Stimulated activated CD8-positive, alpha-beta memory T cell treated with anti-CD3 and anti-CD28 coated beads, Interleukin-2, amount 100 ng/mL, for 48 hours (primary cell): ENCODE measurements at places on chromosomes 12 and 14.
A peak's percentile ranks its signal among the peaks of the same experiment; 100 is the strongest.

GRCh38 chr12:5206401-5207175 is 162.9 kb downstream of the KCNA5 start:
- no peak for DNase-seq

DNA sequence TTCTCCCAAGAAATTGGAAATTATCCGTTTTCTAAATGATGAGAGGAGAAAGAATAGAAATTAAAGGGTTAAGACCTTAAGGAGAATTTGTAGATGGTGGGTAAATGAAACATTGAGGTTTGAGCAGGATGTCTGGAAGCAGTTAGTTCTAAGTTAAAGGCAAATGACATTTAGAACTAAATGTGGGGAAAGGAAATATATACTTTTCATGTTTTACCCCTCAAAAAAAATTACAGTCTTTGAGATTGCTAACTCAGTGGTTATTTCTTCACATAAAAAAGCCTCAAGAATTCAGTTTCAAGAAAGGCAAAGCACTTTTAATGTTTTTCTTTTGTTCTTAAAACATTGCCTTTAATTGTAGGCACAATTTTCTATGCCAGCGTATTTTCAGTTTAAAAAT is 114.0 kb downstream of the PLEKHA5 start:
- no peak for DNase-seq

DNA sequence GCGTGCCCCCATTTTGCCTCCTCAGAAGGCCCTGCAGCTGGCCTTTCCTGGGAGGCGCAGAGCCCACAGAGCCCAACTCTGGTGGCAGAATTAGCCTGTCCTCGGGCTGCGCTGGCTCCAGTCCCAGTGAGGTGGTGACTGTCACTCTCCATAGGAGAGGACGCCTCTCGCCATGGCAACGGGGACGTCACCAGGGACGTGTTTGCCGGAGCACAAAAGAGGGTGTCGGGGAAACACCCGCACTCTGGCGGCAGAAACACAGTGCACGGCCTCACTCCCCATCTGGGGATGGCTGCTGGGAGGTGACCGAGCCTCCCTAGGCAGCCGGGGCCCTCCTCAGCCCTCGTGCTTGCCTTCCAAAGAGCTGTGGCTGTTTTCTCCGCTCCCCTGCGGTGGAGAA is 50.2 kb upstream of the NCOR2 start:
- no peak for DNase-seq

- no peak for DNase-seq
Measured at GRCh38 chr12:16349131-16349460, 1.7 kb downstream of the MGST1 start.

DNA sequence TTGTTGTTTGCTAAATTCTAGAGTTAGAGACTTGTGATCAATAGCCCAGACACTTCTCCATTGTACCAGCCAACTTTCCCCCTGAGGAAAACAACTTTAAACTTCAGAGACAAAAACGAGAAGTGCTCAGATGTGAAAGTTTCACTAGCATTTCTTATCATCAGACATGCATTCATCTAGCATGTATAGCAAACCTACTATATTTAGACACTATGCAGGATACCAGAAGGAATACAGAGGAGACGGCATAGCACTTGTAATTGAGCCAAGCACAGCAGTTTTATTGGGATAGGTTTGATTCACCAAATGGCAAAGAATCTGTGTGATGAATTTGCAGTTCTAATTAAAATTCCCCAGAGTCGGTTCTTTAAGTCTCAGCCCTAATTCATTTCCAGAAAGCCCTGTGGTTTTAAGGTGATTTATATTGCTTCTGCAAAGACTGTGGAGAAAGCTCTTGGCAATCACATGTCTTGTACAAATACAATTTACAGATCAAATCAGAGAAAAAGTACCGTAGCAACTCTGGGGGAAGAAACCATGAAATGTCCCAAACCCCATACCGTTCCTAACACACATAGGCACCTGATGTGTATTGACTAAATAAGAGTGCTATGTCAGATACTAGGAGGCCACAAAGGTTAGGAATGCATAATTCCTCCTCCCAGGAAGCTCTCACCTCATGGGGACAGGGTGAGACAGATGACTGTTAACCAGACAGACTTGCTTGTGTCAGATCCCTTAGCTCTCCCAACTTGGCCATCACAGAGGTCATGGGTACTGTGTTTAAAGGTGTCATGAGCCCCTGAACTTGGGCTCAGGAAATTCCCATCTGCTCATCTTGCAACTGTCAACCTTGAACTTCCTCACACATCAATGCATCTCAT is 69.6 kb upstream of the KRAS start:
- no peak for DNase-seq

- DNase-seq: no peak
Measured at GRCh38 chr14:33880330-33880729, 70.5 kb downstream of the EGLN3 start.

DNA sequence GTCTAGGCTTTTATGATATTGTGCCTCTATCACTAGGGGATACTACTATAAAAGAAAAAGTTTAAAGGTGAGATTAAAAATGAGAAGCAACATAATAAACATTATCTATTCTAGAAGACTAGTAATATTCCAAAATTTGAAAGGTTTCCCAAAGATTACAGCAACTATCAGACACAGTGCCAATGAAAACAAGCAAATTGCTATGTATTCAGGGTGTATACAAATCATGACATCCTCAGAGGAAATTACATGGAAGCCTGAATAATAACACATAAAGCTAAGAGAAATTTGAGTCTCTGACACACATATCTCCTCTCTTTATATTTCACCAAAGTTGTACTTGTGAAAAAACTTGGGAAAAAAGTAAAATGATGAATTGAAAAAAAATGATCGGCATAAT is 327.0 kb downstream of the SEC23A start:
- no peak for DNase-seq

DNA sequence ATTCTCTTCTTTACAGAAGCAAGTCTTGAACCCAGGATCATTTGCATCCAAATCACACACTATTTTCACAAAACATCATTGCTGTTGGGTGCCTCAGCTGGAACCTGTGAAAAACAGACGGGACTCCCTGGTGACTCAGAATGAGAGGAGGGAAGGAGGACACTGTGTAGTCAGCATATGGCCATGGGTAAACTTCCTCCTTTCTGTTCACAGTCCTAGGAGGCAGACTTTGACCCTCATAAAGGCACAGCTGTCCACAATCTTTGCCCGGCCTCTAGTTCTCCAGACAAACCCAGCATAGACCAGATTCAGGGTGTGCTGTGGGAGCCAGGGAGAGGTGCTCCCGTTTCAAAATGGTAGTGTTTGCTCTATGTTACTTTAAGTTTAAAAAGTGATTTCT is 62.0 kb downstream of the DYRK2 start:
- DNase-seq: no peak

DNA sequence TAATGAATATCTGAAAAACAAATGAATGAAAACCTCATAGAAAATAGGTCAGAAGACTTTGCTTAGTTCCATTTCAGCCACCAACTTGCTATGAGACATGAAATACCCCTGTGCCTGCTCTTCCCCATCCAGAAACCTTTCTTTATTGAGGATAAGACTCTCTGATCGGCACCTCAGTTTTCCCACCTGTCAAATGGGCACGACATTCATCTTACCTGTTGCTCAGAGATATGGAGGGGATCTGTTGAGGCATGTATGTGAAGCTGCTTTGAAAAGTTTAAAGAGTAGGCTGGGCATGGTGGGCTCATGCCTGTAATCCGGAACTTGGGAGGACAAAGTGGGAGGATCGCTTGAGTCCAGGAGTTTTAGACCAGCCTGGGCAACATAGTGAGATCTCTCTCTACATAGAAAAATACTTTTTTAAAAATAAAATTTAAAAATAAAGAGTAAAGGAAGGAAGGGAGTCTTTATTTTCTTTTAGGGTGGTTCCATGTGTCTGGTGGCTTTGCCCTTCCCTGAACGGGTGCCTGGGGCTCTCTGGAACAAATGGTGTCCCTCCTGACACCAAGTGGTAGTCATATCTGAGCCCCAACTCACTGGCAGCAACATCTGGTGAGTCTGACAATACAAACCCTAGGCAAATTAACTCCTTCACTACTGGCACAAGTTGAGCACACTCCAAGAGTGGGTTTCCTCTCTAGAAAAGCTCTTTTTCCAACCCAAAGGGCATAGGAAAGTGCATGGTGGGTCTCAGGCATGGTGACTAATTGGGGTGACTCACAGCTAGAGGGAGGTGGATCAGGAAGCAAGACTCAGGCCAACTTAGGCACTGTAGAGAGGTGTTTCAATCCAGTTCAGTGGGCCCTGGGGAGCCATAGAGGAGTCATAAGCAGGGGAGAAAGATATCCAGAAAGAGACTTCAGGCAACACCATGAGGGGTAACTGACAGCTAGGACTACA is 42.1 kb downstream of the MAP1LC3B2 start:
- no peak for DNase-seq

GRCh38 chr12:89671469-89671868 is 37.2 kb downstream of the ATP2B1 start:
- DNase-seq: no peak

DNA sequence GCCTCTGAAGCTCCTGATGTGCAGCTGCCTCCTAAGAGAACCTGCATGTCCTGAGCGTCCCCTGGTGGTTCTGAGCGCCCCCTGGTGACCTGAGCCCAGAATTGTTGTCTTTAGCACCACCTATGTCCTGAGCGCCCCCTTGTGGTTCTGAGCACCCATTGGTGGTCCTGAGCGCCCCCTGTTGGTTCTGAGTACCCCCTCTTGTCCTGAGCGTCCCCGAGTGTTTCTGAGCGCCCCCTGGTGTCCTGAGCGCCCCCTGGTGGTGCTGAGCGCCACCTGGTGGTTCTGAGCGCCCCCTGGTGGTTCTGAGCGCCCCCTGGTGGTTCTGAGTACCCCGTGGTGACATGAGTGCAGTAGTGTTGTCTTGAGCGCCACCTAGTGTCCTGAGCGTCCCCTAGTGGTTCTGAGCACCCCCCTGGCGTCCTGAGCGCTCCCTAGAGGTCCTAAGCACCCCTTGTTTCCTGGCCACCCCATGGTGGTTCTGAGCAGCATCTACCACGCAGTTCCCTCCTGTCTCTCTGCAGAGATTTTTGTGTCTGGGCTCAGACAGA is 782.5 kb downstream of the TMEM121 start:
- peak; percentile 97 for DNase-seq

DNA sequence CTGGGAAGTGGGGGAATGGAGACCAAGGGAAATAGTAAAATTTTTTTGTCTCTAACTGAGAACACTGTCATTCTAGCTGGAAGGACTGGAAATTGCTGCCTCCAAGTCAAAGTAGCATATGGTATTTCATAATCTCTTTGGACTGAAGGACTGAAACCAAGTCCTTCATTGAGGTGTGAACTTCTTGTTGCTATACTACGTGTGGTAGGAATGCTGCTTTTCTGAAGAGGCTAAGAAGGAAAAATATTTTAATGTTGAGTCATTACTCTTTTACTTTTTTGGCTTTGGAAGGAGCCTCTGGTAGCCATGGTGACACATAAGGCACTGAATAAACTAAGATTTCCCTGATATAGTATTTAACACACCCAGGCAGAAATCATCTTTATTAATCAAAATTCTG is 465.4 kb downstream of the NPAS3 start:
- DNase-seq: no peak

DNA sequence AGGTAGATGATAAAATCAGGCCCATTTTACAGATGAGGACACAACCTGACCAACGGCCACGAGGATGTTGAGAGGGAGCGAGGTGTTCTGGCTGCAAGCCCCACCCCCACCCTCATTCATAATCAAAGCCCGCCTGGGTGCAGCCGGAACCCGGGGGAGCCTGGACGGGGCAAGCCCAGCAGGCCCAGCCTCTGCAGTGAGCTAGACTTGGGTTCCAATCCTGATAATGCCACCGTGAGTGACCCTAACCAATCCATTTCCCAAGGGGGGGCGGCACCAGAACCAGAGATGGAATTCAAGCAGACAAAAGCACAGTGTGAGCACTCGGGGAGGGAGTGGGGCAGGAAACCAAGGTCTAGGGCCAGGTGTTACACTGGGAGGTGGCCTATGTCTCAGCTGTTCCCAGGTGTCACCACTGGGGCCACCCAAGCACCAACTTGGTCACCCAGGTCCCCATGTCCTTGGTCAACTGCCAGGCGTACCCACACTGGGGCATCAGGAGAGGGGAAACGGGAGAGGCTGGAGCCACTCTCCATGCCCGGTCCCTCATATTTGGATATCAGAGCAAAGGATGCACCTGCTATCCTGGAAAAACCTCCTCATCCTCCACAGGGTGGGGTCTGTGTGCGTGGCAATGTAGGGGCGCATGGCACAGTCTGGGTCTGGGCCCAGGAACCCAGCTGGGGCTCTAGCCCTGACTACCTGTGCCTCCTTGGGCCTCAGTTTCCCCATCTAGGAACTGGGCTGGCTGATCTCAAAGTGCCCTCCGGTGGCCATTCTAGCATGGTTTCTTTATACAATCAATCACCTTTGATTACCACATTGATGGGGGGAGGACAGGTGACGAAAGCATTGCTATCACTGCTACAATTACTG is 58.4 kb downstream of the FAM222A start:
- no peak for DNase-seq

DNA sequence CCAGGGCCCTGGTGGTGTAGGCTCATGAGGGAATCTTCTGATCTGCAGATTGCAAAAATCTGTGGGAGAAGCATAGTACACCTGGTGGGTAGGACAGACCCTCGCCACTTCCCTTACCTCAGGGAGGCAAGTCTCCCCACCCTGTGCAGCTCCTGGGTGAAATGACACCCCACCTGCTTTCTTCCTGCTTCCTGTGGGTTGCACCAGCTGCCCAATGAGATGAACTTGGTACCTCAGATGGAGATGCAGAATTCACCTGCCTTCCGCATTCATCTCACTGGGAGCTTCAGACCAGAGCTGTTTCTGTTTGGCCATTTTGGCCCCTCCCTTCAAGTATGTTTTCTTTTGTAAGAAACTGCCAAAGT is 4.7 kb downstream of the CLEC2D start:
- DNase-seq: no peak

DNA sequence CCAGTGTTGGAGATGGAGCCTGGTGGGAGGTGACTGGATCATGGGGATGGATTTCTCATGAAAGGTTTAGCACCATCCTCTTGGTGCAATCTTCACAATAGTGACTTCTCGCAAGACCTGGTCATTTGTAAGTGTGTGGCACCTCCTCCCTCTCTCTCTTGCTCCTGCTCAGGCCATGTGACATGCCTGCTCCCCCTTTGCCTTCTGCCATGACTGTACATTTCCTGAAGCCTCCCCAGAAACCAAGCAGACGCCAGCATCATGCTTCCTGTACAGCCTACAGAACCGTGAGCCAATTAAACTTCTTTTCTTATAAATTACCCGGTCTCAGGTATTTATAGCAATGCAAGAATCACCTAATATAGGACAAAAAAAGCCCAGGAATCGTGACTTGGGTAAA is 171.0 kb upstream of the FOXN3 start:
- no peak for DNase-seq

GRCh38 chr14:99910337-99911309 is 117.4 kb downstream of the EML1 start:
- no peak for DNase-seq

- DNase-seq: no peak
Measured at GRCh38 chr12:76303365-76303764, 44.9 kb downstream of the BBS10 start.
